ENCODE measurements at places on chromosomes 4 and X.

- no peaks in the 10 kb centered on the region for H3K36me3 ChIP-seq
- no peaks in the 10 kb centered on the region for H3K4me1 ChIP-seq
- no peak overlapping the region for H3K4me3 ChIP-seq
- no peak overlapping the region for H3K27ac ChIP-seq
- no peak for DNase-seq
Measured at GRCh38 chr4:125062115-125063050, 252.4 kb upstream of the FAT4 start.

DNA sequence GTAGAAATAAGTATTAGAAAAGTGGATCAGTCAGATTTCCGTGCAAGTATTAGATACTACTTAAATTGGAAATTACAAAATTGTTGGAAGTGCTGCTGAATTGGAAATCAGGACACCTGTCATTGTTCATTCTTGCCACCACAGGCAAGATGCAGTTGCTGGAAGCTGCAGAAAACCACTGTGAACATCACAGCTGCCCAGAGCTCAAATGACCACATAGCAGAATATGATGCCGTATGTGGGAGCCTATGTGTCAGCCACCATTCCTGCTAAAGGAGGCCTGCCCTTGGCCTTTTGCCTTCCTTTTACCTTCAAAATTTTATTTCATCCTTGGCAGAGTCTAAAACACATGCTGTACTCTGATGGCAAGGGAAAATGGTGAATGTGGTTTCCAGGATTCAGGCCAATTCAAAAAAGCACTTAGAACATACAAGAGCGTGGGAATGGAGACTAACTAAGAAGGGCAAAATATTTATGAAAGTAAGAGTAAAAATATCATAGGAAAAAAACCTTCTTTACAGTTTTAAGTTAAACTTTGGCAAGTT, 1005.5 kb upstream of the GRID2 start:
- no peak overlapping the region for H3K4me3 ChIP-seq
- DNase-seq, result no peak
- no peaks in the 10 kb centered on the region for H3K27me3 ChIP-seq

DNA sequence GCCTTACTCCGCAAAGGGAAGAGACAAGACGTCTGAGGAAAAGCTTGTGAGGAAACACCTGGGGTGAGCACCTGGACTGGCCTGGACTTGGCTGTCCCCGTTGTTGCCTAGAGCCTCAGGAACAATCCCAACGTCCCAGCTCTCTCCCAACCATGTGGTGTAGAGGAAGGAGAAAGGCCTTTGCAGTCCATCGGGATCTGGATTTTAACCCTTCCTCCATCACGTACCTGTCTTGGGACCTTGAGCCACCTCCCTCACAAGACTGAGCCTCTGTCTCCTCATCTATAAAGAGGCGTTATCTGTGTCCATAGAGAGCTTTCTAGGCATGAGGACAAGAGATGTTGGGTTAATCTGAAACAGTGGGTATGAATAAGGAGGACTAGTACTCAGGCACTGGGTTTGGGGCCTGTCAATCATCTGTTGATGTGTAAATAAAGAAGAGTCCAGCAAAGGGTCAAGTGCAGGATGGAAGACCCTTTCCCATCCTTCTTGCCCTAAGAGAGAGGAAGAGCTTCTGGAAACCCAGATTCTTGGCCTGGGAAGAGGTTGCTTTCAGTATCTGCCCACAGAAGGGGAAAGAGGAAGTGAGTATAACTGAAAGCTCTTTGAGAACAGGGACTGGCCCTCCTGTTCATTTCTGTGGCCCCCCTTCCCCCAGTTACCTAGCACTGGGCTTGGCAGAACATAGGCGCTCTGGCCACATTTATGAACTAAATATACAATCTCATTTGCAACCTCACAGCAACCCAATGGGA, 137.1 kb downstream of the PJA1 start:
- DNase-seq, result no peak
- H3K4me1 ChIP-seq, result no peaks in the 10 kb centered on the region
- no peaks in the 10 kb centered on the region for H3K36me3 ChIP-seq
- H3K27me3 ChIP-seq, result no peaks in the 10 kb centered on the region

GRCh38 chr4:82624819-82625218, 63.0 kb upstream of the TMEM150C start:
- H3K27ac ChIP-seq, result no peak overlapping the region
- no peaks in the 10 kb centered on the region for H3K27me3 ChIP-seq
- no peaks in the 10 kb centered on the region for H3K4me1 ChIP-seq
- H3K4me3 ChIP-seq, result no peak overlapping the region

GRCh38 chr4:39976945-39977488, 694 bp downstream of the PDS5A start:
- H3K36me3 ChIP-seq, result peaks cover 11% of the 10 kb centered on the region
- H3K27me3 ChIP-seq, result no peaks in the 10 kb centered on the region
- H3K4me1 ChIP-seq, result peaks cover 8% of the 10 kb centered on the region
- no peak for DNase-seq

Data from effector memory CD4-positive, alpha-beta T cell (primary cell).